Forelimb muscle (tissue), 1 donor: ENCODE measurements at places on chromosomes 12 and 14. TPM values are rescaled to one million over a fixed set of nuclear protein-coding genes. Genes with fewer than 3 reads are reported as not detected.

Gene IFNG-AS1
- 0.15 TPM for polyA plus RNA-seq

Gene SINHCAF
- polyA plus RNA-seq = 30.7 TPM

Gene SLC22A17
- polyA plus RNA-seq = 23.3 TPM

Gene P2RX2
- polyA plus RNA-seq = not detected

Gene RFLNA
- polyA plus RNA-seq = 6.1 TPM
